Inflammatory macrophage treated with lipopolysaccharide for 1 hour (primary cell): ENCODE measurements at places on chromosomes 2 and 18.

- DNase-seq, result no peak
These were observed 33.9 kb upstream of the IKZF2 start for GRCh38 chr2:213185147-213185822.

- no peak for DNase-seq
These were observed 199.5 kb downstream of the OSR1 start for GRCh38 chr2:19158896-19159295.

- no peak for DNase-seq
These were observed 4.9 kb downstream of the HOXD3 start for GRCh38 chr2:176161825-176162626.

DNA sequence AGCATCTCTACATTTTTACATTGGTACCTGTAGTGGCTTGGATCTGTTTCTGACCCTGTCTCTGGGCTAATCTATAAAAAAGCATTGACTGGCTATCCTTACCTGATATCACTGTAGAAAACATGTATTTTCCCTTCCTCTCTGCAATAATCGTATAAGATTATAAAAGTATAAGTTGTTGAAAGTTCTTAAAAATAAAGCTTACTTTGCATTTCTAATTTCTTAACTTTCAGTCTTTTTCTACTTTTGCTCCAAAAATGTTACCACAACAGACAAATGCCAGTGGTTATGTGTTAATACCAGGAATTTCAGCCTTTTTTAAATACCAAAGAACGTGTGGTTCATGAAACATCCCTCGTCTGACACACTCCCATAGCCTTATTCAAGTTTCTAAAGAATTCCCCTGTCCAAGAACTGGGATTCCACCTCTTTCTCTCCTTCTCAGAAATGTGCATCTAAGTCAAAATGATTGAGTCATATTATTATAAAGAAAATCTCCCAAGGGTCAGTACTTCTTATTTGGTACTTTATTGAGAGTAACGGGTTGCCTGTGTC is 28.5 kb upstream of the ACKR3 start:
- no peak for DNase-seq

DNA sequence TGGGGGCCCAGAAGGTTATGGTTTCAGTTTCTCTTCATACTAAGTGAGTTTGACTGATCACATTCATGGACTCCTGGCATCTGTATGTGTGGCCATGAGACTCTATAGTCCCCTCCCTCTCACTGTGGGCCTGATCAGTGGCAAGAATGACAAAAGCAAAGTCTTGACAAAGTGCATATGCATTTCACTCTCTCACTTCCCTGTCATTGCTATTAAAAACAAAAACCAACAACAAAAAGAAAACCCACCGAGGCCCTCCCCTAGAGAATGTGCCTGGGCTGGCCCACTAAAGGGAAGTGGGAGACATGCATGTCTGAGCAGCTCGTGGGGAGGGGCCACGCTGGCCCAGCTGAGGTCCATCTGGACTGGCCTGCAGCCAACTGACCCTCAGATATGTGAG is 600.1 kb upstream of the RAB6C start:
- DNase-seq, result no peak

DNA sequence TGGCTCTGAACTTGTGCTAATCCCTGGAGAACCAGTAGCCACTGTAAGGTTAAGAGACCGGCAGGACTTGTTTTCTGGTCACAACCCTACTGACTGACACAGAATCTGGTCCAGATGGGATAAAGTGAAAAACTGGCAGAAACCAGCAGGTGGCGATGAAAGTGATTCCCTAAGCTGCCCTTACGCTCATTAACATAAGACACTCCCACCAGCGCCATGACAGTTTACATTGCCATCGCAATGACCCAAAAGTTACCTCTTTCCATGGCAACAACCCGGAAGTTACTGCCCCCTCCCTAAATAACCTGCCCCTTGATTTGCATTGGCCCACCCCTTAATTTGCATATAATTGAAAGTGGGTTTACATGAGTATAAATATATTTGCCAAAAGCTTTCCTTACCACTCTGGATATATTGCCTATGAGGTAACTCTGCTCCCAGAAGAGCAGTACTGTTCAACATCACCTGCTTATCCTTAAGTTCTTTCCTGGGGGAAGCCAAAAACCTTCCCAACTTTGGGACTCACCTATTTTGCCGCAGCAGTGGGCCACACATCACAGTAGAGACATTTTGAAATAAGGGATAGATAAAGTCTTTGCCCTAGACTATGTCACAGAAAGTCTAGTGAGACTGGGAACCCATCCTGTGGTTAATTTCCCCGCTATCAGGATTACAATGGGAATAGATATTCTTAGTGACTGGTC is 35.8 kb upstream of the AFF3 start:
- peak; percentile 75 for DNase-seq

DNA sequence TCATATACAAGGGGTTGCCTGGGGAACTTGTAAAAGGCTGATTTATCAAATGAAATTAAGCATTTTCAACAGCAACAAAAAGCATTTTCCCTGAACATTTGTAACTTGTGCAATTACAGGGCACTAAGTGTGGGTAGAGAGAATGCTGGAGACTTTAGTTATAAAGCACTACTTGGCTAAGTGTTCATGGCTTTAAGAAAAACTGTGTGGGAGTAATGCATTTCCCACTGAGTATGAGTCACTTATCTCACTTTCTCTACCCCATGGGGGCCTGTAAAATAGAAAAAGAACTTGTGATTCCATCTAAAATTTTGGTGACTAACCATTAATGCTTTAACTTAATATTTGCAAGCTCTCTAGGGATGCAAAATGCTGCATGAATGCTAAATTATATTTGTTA is 193.4 kb downstream of the CCDC102B start:
- DNase-seq, result peak; percentile 25

DNA sequence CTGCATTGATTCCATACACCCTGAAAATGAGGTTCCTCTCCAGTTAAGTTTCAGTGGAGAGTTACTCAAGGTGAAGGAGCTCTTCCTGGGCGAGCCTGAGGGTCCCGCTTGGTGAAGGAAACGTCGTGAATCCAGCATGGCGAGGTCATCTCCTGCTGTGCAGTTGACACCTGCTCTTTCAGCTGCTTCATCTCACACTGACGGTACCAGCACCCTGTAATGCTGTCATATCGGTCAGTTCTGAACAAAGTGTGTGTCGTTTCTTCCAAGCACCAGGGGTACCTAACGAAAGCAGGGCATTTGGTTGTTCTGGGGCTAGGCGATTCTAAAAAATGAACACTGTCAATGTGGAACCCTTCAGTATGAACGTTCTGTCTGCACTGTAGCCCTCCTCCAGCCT is 52.6 kb downstream of the ITGB1BP1 start:
- no peak for DNase-seq

GRCh38 chr18:80223581-80224148 is 23.6 kb downstream of the PARD6G start:
- no peak for DNase-seq

GRCh38 chr18:55893948-55894347 is 306.0 kb upstream of the TCF4 start:
- DNase-seq, result no peak

DNA sequence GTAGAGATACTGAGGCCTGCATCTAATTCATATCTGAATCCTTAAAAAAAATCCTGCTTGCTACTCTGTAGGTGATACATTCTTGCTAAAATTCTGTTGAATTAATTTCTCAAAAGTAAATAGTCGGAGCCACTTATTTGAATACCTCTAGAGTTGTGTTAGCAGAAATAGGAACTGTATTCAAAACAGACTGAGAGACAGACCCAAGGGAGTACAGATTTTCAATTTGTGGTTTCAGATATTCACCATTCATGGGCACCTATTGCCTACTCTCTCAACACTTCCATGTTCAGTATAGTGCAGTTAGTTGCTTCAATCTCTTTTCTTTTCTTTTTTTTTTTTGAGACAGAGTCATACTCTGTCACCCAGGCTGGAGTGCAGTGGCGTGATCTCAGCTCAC is 46.6 kb upstream of the CTLA4 start:
- no peak for DNase-seq

GRCh38 chr2:111155610-111156009 is 34.9 kb downstream of the BCL2L11 start:
- no peak for DNase-seq

DNA sequence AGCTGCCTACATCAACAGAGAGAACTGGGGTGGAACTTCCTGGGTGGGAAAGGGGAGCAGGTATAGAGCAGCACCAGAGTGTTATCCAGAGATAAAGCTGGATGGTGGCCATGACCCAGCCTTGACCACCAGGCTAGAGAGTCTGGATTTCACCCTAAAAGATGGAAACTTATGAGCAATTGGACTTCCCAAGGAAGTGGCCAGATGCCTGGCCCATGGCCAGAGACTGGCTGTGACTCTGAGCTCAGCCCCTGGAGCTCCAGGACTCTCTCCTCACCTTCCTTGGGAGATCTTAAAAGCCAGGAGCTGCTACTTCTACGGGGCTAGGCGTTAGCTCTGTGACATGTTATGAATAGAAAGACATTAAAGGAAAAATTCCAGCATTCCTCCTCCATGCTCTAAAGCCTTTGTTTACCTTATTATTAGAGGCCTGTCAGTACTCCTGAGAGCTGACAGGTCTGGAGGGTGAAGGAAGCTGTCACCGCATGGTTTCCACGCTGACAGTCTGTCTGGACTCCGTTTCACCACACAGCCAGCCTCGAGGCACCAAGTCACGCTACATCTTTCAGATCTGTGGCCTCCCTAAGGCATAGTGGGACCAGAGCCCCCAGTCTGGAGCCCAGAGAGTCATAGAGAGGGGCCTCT is 260.0 kb upstream of the SIX2 start:
- no peak for DNase-seq

DNA sequence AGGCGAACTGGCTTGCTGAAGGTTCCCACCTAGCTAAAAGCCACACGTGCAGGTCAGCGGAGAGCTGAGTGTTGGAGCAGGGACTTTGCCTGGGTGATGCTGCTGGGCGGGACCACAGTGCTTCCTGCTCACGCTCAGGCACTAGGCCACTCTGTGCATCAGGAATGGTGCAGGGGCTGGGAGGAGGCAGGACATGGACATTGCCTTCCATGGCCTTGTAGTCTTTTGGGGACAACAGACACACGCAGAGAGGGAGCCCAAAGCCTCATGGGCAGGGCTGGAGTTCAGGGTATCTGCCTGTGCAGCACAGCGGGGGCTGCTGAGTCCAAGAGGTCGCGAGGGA is 207.2 kb downstream of the ZBTB7C start:
- no peak for DNase-seq

DNA sequence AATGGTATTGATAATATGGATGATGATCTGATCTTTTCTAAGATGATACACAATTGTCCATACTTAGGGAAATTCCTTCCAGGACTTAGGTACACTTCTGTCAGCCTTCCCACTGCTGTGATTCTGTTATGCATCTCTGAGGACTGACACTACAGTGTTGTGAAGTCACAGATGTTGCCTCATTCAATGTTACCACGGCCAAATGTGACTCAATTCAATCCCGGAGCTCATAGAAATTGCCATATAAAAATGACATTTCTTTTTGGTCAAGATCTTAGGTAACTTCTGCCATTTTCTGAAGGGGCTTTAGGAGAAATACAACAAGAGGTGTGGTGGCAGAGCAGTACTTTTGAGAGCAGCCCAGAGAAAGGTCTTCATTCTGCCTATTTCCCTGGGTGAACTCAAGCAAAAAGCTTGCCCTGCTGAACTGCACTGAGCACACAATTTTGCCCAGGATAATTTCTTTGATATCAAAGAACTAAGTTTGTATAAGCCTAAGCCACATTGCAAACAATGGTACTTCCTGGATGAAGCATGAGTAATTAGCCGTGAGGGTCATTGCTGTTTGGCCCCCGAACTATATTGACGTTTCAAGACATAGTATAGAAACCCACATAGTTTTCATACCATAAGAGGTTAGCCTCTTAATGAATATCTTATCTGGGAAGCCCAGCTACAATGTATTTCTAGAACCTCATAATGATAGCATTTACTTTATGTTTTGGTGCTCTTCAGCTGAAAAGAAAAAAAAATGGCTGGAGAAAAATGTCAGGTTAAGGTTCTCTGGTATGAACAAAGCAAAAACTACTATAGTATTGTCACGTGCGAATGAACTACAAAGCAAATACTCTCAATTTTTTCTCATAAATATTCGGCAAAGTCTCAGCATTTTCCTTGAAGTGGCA is 437.4 kb downstream of the MEIS1 start:
- DNase-seq, result no peak

DNA sequence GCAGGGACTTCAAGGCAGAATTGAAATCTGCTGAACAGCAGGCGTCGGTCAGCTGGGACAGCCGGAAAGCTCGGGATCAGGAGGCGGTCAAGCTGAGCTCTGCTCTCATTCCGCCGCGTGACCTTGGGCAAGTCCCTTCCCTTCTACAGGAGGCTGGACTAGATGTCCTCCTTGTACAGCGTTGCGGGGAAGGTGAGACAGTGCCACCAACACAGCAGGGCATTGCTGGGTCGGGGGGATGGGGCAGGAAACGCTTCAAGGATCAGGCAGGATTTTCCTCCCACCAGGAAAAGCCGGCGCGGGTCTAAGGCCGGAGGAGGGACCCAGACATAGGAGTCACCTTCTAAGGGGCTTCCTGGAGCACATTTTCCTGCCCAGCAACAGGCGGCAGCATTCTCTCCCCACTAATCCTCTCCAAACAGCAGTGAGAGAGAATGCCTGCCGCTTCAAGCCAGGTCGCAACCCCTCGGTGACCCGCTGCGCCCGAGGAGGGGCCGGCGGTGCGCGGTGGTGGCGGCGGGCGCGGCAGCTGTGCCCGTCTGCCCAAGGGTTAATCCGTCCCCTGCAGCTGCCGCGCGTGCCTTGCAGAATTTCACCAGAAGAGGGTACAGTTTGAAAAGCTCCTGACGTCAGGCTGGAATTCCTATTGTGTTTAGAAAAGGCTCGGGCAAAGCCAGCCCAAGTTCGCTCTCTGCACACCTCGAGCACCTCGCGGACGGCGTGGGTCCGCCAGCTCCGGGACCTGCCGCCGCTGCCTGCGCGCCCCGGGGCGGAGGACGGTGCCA is at the start of gene KCNF1:
Gene KCNF1 (plus strand): TSS at position 644 of the 785 bp plus-strand sequence. CDS start 493 bp downstream, outside the sequence.
- DNase-seq, result peak; percentile 21

GRCh38 chr2:134169788-134170187 is 84.1 kb upstream of the MGAT5 start:
- DNase-seq, result no peak

- DNase-seq, result no peak
These were observed 621.8 kb downstream of the LRP1B start for GRCh38 chr2:141508806-141509595.

- no peak for DNase-seq
These were observed 510.0 kb upstream of the ZEB2 start for GRCh38 chr2:145029873-145030272.

- no peak for DNase-seq
These were observed 45.8 kb downstream of the MBP start for GRCh38 chr18:77086656-77087392.

DNA sequence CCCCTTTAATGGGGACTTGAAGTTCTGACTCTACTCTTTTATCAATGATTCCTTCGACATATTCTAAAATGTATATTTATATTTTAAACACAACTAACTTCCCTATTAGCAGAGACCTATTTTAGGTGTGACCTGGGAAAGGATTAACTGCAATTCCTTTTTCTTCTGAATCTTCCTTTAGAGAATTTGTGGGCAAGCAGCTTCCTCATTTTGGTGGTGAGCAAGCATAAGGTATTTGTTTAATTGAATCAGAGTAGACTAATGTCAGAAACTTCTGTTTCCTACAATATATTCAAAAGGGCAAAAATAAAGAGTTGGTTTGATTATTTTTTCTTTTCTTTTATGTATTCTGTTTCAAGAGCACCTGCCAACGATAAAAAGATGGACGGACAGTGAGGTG is 237.0 kb downstream of the IKZF2 start:
- DNase-seq, result peak; percentile 14
